Fibroblast of skin of left quadriceps (primary cell): ENCODE measurements at places on chromosomes 16 and 17.

GRCh38 chr17:42944211-42944610 is 20.0 kb downstream of the AARSD1 start:
- no peak for DNase-seq

- DNase-seq = no peak
Measured at GRCh38 chr16:69754143-69754468, 620 bp downstream of the NOB1 start.

GRCh38 chr17:70072546-70073309 is 2.3 kb upstream of the KCNJ16 start:
- no peak for DNase-seq

- DNase-seq = peak; percentile 61
Measured at GRCh38 chr17:32496395-32497073, 9.7 kb downstream of the CDK5R1 start.

GRCh38 chr16:56995136-56995805 is 5.9 kb downstream of the NLRC5 start:
- DNase-seq = no peak

GRCh38 chr16:28261942-28262341 is 30.4 kb upstream of the SBK1 start:
- DNase-seq = no peak

GRCh38 chr17:42866631-42867575 is 15.9 kb downstream of the AOC3 start:
- DNase-seq = no peak

GRCh38 chr17:45904866-45905265 is 10.5 kb downstream of the MAPT start:
- DNase-seq = no peak

- DNase-seq = no peak
Measured at GRCh38 chr17:11296994-11297393, 56.0 kb downstream of the SHISA6 start.

DNA sequence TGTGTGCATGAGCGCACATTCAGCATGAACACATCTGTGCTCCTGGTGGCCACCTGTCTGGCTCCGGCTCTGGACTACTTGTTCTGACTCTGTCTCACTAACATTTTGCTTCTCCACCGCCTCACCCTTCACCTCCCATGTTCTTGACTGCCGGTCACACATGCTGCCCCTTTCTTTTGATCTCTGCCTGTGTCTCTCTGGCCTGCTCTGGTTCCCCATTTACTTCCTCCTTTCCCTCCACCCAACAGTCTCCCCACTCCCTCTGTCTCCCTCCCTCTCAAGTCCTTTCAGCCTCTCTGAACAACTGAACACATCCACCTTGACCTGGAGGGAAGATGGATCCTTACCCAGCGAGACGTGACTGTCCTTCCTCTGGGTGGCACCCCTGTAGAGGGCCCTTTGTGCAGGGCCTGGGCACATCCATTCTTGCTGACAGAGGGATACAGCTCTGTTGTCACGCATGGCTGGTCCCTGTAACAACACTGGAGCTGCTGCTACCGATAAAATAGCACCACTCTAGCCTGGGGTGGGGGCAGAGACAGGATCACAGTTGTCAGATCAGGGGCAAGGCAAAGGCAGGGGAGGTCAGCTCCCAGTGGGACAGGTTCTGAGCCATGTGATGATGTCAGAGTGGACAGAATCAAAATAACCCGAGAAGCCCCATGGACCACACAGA is 11.0 kb downstream of the ZSCAN32 start:
- DNase-seq = no peak

- no peak for DNase-seq
Measured at GRCh38 chr16:79042886-79043285, 557.7 kb downstream of the MAF start.

DNA sequence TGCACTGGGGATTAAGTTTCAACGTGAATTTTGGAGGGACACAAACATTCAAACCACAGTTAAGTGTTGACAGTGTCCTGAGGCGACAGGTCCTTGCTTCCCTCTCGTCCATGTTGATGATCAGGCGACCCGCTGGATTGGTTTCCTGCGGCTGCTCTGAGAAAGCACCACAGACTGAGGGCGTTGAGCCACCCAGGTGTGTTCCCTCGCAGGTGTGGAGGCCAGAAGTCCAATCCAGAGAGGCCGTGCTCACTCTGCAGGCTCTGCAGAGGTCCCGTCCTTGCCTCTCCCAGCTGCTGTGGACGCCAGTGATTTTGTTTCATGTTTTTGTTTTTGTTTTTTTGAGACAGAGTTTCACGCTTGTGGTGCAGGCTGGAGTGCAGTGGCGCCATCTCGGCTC is 22.4 kb upstream of the CBX2 start:
- DNase-seq = no peak
